Stimulated activated CD4-positive, alpha-beta T cell treated with anti-CD3 and anti-CD28 coated beads, Interleukin-1b, Interleukin-23, amount 100 ng/mL, for 1 hour (primary cell): ENCODE measurements at places on chromosomes 16 and 17.

- DNase-seq = no peak
Measured at GRCh38 chr16:78275420-78275819, 176.0 kb downstream of the WWOX start.

- DNase-seq = no peak
Measured at GRCh38 chr16:11602321-11602720, 15.6 kb upstream of the LITAF start.

- no peak for DNase-seq
Measured at GRCh38 chr17:32206861-32207260, 58.8 kb upstream of the RHBDL3 start.

DNA sequence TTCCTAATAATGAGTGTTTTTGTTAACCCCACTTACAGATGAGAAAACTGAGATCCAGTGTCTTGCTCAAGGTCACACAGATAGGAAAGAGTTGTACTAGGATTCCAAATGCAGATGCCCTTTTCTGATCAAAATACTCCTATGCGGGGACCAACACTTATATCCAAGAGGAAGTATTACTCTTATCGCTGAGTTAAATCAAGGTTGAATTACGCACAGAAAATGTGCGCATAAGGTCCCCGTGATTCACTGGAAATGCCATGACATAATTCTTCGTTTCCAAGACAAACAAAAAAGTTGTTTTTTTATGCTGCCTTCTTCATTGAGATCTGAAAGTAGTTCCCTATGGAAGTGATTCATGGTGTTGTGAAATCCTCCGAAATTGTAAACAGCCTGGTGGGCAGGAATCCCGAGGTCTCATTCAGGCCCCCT, 463.8 kb upstream of the HSBP1 start:
- no peak for DNase-seq

DNA sequence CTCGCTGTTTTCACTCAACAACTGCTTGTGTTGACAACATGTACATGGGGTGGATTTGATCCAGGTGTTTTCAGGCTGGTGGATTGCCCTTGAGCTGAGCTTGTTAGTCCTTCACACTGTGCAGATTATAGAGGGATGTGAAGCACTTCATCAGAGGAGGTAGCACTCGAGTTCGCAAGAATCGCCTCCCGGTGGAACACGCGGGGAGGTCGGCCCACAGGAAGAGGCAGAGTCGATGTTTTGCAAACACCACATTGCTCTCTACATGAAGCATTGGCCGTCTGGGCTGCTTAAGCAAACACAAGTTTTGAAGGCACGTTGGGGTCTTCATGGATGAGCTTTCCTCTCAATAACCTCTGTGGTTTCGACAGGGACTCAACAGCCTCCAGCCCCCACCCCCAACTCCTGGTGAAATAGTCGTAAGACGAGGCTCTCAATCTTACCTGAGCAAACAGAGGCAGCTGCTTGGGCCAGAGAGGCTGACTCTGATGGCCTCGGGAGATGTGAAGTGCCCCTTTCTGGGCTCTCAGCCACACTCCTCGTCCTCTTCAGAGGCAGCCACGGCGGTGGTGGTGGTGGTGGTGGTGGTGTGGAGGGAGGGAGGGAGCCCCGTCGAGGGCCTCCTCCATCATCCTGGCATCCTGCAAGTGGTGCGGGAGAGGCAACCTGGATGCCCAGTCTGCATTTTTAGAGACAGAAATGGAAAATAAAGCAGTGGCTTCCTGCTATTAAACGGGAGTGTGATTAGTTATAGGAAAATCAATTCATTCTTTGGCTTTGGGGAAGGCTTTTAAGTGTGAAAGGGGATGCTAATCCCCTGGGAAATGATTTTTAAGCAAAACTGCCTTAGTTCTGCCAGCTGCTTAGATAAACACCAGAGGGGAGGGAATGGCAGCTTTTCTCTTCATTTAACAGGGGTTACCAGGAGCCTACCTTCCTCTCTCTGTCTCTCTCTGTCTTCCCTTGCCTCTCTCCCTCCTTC, 552.5 kb upstream of the EEF2KMT start:
- no peak for DNase-seq

DNA sequence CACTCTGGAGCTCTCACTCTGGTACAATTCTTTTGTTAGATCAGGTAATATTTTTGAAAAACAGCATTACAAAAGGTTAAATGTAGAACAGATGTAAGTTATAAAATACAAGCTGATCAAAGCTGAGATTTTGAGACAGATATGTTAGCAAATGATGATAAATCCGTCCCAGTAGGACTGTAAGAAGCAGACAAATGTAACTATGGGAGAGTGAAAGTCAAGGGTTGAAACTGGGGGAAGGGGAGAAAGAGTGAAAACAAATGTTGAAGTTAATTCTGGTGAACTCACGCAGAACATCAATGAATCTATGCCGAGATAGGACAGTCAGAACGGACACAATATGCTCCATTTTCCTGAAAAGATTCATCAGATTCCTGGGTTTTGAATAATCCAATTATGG, 298.9 kb upstream of the IRX5 start:
- no peak for DNase-seq

DNA sequence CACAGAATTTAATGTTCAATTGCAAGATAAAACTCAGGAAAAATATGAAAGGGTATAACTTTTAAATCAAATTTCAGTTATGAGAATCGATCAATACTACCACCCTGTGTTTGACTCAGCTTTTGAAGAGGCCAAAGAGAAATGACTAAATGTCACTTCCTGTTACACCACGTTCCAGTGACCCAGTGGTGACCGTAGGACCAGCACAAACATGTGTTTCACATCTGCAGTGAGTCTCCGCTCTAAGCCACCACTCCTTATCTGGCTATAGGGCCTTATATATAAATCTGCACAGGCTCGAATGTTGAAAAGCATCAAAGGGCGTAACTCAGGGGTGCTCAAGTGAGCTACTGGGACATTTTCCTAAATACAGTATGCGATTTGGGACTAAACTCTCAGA, 36.1 kb downstream of the CYB5D2 start:
- DNase-seq = no peak

- no peak for DNase-seq
Measured at GRCh38 chr17:66578781-66579489, 256.0 kb upstream of the CACNG5 start.

- DNase-seq = no peak
Measured at GRCh38 chr16:82699711-82700495, 73.1 kb downstream of the CDH13 start.

DNA sequence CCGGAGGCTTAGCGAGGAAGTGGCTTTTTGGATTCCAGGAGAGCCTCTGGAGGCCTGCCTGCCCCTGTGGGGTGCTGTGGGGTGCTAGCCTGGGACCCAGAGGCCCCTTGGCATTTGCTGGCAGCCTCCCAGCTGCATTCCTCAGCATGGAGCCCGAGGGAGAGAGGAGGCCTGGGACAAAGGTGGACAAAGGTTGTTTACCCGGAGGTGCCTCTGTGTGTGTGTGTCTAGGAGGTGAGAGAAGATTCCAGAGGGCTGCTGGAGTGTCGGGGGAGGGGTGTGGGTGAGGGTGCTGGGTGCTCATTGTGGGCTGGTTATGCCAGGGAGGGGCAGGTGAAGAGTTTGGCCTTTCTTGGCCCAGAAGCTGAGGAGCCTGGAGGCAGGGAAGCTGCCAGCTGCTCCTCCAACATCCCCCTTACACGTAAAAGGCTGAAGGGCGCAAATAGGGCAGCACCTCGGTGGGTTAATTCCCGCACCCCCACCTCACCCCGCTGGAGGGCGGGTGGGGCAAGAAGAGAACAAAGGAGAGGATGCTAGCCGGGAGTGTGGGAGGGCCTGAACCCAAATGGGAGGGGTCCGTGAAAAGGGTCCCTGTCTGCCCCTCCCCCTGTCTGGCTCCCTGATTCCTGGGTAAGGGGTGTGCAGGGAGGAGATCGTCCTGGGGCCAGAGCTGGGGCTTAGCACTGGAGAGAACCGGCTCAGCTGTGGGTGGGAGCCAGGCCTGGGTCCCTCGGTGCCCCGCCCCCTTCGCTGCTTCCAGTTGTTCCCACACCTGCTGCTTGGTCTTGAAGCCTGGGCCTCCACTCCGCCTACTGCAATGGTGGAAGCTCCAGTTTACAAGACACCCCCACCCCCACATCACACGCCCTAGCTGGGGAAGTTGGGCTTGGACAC, 9.9 kb downstream of the HEXIM2 start:
- no peak for DNase-seq

DNA sequence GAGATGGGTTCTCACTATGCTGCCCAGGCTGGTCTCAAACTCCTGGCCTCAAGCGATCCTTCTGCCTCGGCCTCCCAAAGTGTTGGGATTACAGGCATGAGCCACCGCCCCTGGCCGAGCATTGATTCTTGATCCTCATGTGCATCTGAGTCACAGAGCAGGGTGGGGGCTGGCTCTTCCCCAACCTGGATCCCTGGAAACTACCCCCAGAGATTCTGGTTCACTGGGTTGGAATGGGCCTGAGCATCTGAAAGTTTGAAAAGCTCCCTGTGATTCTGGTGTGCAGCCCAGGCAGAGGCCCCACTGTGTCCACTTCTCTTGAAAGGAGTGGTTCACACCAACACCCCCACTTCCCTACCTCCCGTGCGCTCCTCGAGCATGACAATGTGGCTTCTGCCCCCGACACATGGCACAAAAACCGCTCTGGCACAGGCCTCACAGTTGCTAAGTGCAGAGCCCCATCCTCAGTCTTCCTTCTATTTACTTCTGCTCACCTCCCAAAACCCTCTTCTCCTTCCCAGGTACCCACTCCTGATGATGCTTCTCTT, 4.6 kb downstream of the QPRT start:
- no peak for DNase-seq

DNA sequence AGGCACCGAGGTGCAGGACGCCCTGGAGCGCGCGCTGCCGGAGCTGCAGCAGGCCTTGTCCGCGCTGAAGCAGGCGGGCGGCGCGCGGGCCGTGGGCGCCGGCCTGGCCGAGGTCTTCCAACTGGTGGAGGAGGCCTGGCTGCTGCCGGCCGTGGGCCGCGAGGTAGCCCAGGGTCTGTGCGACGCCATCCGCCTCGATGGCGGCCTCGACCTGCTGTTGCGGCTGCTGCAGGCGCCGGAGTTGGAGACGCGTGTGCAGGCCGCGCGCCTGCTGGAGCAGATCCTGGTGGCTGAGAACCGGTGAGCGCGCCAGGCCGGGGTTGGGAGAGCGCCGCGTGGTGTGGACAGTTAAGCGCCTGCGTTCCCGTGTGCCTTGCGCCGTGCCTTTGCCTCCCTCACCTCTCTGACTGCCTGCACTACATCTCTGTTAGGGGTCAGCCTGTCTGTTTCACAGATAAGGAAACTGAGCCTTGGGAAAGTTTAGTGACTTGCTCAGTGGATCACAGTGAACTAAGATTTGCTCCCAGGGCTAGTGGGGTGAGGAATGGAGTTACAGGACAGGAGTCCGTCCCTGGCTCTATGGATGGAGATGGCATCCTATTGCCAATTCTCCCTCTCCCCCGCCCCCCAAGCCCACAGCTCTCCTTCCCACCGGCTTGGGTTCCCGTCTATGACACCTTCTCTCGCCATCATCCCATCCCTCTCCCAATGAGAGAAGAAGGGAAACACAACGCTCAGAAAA, 880 bp downstream of the SARM1 start:
- no peak for DNase-seq

DNA sequence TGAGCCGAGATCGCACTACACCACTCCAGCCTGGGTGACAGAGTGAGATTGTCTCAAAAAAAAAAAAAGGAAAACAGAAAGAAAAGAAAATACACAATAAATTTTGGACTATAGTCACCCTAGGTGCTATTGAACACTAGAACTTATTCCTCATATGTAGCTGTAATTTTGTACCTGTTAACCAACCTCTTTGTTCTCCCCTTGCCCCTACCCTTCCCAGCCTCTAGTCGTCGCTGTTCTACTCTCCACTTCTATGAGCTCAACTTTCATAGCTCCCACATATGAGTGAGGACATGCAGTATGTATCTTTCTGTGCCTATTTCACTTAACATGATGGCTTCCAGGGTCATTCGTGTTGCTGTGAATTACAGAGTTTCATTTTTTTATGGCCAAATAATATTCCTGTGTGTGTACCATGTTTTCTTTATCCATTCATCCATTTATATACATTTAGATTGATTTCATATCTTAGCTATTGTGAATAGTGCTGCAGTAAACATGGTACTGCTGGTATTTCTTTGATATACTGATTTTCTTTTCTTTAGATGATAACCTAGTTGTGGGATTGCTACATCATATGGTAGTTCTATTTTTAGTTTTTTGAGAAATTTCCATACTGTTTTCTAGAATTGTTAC, 28.3 kb downstream of the VPS35L start:
- DNase-seq = no peak

DNA sequence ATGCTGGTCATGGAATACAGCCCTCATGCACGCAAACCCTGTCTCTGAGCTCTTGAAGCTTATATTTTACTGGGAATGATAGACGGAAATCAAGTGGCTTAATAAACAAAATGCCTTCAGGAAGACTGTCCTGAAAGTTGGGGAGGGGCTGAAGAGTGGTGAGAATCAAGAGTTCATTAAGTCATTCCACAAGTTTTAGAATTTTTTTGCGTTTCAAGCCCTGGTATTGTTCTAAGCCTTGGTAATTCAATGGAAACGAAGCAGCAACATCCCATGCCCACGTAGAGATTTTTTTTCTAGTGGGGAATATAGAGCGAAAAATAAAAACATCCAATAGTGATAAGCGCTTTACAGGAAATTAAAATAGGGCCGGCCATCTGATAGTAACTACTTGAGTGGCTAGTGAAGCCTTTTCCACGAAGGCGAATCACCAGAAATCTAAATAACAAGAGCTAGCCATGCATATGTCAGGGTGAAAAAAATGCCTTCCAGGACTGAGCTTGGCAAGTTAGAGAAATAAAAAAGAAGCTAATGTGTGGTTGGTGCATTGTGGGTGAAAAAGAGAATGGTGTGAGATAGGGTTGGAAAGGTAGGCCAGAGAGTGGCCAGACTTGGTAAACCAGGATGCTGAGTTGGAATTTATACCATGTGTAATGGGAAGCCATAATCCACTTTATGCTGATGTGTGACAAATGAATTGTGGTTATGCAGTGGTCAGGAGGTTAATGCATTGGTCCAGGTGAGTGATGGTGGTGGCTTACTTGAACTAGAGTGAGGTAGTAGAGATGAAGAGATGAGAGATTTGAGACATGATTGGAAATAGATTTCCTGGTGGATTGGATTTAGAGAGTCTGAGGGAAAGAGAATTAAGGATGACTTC, 772 bp downstream of the PFAS start:
- DNase-seq = no peak

DNA sequence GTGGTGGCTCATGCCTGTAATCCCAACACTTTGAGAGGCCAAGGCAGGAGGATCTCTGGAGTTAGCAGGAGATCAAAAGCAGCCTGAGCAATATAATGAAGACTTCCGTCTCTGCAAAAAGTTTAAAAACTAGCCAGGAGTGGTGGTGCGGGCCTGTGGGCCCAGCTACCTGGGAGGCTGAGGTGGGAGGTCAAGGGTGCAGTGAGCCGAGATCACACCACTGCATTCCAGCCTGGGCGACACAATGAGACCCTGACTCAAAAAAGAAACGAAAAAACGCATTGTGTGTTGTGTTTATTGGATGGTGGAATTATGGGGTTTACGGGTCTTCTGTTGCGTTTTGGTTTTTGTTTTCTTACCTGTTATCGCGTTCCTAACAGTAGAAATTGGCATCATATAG, 863 bp upstream of the DDX19A start:
- DNase-seq = no peak

- no peak for DNase-seq
Measured at GRCh38 chr17:21278450-21279197, 5.9 kb upstream of the MAP2K3 start.
